ENCODE measurements at places on chromosomes 2 and 18.

DNA sequence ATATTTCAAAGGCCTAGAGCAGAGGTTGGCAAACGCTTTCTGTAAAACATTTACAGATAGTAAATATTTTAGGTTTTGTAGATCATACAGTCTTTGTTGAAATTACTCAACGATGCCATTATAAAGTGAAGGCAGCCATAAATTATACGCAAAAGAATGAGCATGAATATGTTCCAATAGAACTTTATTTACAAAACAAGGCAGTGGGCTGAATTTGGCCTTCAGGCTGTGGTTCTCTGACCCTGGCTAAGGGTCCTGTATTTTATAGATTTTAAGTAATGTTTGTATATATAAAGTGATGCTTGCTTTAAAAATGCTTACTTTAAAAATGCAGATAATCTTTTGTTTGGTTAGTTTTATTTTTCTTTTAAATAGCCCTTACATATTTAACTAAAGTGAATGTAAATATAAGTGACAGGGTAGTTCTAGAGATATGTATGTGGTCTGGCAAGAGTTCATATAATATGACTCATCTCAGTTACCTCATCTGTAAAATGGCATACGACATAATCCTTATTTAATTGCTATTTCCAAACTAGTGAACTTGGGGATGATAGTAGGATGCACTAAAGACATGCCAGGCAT is 51.7 kb upstream of the ATP5MC3 start:
- no peak for DNase-seq

DNA sequence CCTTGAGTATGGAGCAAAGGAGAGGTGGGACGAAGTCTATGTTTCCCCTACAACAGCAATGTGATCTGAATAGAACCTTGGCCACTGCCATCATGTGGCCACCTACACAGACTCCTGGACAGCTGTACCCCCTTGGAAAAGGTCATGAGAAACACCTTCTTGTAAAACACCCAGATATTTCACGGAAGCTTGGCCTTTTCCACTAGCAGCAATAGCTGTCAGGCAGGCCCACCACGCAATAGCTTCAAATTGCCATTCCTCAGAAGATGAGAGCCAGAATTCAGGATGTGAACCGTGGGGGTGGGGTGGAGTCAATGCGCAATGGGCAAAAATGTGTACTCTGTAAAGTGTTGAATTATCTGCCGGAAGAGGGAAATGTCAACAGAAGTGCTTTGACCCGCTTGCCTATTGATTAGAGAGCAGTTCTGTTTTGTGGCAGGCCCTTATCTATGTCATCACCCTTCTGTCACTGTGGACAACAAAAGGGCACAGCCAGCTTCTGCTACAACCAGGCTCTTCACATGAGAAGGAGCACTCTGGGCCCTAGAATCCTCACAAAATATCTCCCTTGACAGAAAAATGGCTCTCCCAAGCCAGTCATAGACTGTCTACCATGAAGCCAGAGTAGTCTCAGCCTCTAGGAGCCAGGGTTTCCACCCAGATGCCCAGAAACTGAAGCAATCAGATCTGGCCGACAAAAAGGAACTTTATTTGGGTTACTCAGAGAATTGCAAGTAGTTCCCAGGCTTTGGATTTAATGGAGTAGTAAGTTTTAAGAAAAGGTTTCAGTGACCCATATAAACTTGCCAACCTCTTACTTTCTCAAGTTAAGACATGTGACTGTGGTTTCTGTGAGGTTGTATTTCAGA is 9.5 kb downstream of the INPP1 start:
- no peak for DNase-seq

DNA sequence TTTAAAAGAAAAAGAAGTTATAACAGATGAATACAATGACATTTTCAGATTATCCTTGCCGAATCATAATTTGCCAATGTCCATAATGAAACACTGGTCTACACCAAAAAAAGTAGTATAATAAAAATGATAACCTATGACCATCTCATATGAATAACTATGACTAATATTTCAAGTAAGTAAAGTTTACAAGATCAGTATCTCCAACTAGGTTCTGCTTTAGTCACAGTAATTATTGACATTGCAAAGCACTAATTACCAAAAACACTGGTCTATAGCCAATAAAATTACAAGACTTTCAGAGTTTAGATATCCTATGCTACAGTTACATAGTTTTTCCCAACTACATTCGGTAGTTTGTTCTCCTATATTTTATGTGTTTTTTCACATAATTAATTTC is 136.7 kb downstream of the MEMO1 start:
- no peak for DNase-seq

DNA sequence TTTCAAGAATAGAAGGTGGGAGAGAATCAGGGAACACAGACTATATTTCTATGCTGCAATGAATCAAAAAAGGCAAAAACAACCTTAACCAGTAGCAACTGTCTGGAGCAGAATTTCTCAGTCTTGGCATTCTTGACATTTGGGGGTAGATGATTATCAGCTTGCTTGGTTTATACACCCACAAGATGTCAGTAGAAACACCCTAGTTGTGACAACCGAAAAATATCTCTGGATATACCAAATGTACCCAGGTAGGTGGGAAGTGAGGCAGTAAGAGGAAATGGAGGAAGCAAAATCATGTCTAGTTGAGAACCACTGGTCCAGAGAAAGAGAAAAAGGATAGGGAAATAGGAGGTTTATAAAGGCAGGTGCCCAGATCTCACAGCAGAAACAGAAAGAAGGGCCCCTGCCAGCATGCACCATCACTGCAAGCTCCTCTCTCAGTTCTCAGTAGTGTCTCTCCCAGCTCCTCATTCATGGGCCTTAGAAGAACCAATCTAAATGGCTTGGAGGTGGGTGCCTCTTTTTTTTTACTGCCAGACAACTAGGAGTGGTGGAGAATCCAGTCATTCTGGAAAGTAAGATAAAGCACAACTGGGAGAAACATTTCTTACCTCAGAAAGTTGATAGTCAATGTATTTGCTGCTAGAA is 50.4 kb downstream of the MBD2 start:
- DNase-seq: no peak

GRCh38 chr2:233418761-233419546 is 64.7 kb downstream of the DGKD start:
- DNase-seq: peak; percentile 80

GRCh38 chr2:150732491-150732890 is 245.0 kb upstream of the RND3 start:
- no peak for DNase-seq

GRCh38 chr18:74511823-74512222 is 15.7 kb downstream of the CNDP2 start:
- no peak for DNase-seq

DNA sequence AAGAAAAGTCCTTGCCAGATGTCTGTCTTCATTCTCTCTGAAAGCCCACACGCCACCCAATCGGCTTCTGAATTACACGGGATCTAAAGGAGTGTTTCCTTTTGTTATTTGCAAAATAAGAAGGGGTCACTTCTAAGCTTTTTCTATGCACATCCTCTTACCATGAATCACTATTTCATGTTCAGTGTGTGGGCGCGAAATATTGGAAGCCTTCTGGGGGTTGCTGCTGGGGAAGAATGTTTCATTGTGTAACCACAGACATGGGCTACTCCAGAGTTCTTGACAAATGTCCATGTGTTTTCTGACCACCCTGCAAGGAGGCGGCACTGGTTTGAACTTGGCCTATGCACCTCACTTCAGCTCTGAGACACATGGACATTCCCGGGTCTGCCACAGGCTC is 133.6 kb upstream of the APCDD1 start:
- DNase-seq: no peak

Data from CD4-positive, alpha-beta T cell treated with Interferon gamma for 1 hour (primary cell).